ENCODE measurements at places on chromosomes 6 and 20.
A peak's percentile ranks its signal among the peaks of the same experiment; 100 is the strongest.

- DNase-seq = no peak
Measured at GRCh38 chr6:49479308-49479970, 16.3 kb downstream of the CENPQ start.

- DNase-seq = no peak
Measured at GRCh38 chr6:44439270-44440045, 52.0 kb downstream of the CDC5L start.

DNA sequence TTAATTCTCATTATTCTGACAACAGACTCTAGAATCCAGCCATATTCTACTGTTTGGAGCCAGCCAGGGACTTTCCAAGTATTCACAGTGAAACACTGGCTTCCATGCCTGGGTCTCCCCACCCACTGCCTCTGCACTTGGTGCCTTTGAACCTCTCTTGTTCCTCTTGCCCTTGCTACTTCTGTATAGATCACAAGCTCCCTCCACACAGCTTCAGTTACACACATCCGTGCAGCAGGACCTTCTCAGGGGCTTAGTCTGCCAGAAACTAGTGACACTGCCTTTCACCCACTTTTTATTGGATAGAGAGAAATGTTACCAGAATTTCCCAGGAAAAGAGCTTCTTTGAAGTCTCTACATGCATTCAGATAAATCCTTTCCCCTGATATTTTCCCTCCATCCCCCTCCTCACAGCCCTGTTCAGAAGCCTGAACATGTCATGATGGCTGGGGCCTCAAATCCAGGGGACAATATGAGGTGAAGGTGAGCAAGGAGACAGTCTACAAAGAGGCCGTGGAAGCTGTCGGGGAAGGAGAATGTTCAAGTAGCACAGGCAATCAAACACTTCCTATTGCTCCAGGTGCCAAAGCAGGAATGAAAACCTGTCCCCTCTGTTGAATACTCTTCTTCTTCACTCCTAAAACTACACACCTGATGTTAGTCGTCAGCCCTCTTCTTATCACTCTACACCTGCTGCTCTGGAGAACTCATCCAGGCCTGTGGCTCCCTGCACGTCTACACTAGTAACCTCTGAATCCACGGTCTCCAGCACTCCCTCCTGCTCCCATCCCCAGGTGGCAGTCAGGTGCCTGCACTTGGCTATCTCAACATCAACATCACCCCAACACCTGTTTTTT is 20.2 kb upstream of the HLA-DOA start:
- DNase-seq = no peak

DNA sequence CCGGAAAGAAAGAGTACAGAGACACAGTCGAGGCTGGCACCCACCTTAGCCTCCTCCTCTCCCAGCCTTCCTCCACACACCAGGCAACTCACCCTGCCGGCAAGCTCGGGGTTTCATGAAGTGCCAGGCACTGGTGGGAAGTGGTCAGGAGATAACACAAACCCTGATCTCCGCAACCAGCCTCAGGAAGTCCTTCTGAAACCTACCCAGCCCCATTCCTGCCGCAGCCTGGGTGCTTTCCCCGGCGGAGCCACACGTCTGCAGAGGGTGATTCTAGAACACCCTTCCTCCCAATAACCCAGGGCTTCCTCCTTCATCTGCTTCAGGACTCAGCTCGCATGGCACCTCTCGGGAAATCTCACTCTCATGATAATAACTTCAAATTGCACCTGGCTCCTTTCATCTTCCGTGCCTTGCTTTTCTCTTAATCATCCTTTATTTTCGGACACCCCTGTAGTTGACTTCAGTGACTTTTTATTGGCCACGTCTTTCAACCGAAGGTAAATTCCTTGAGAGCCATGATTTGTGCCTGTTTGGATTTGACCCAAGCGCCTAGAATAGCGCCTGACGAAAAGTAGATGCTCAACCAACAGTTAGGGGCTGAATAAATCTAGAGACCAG is 8.7 kb upstream of the HLA-E start:
- peak; percentile 25 for DNase-seq

GRCh38 chr20:16712511-16712947 is 17.3 kb upstream of the SNRPB2 start:
- DNase-seq = no peak

GRCh38 chr6:112503091-112503596 is 156.0 kb downstream of the RFPL4B start:
- DNase-seq = no peak

GRCh38 chr6:23713211-23713610 is 412.8 kb upstream of the NRSN1 start:
- DNase-seq = no peak

GRCh38 chr6:106421496-106421895 is 61.0 kb downstream of the CRYBG1 start:
- DNase-seq = no peak

DNA sequence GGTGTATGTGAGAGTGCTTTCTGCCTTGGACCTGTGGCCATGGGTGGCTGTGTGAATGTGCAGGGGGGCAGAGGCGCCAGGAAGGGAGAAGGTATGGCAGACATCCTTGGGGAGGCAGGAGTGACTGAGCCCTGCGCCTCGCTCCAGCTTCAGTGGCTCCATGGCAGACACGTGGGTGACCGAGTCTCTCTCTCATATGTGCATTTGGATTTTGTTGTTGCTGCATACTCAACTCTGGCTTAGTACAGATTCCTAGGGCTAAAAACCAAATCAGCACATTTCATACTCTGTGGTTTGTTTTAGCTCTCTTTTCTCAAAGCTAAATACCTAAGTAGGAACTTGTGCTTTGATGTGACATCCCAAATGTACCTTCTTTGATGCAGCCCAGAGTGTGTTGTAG is 97.6 kb downstream of the DTD1 start:
- no peak for DNase-seq

DNA sequence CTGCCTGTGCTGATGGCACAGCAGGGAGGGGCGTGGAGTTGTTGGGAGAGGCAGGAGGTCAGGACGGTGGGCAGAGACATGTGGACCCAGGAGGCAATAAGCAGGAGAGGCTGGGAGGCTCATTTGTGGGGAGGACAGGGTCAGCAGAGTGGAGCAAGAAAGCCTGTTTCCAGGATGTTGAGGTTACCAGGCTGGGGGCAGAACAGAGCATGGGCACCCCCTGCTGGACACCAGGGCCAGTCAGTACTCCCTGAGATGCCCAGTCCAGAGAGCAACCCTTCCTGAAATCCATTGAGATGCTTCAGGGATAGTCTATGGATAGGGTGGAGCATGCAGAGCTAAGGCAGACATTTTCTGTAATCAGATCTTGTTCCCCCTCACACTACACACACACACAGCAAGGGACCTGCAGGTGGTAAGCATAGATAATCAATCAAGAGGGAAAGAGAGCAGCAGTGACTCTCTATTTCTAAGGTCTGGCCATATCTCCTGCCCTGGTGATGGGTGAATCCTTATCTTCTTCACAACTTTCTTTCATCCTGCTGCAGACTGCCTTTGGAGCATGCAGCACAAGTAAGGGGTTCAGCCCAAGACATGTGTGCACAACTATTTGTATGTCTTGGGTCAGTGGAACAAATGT is 41.7 kb downstream of the MOCS1 start:
- no peak for DNase-seq

DNA sequence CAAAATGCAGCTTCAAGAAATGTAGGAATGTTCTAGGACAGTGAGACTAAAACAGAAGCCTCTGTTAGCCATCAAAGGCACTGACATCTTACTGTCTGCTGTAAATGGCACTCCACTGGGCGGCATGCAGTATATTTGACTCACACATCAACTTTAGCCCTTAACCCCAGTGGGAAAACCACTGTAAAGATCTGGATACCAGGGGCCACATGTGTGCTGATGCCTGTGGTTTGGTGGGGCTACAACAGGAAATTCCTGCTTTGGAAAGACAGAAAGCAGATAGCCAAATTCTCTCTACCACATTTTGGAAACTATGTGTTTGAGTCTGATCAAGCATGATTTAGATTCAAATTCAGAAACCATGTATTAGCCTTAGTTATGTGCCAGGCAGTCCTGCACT is 4.3 kb downstream of the PFDN4 start:
- DNase-seq = no peak

GRCh38 chr6:44556046-44556445 is 168.5 kb downstream of the CDC5L start:
- no peak for DNase-seq

GRCh38 chr6:160358225-160359119 is 10.3 kb downstream of the SLC22A3 start:
- DNase-seq = no peak

- no peak for DNase-seq
Measured at GRCh38 chr6:116476002-116476678, 15.0 kb downstream of the CALHM6 start.

DNA sequence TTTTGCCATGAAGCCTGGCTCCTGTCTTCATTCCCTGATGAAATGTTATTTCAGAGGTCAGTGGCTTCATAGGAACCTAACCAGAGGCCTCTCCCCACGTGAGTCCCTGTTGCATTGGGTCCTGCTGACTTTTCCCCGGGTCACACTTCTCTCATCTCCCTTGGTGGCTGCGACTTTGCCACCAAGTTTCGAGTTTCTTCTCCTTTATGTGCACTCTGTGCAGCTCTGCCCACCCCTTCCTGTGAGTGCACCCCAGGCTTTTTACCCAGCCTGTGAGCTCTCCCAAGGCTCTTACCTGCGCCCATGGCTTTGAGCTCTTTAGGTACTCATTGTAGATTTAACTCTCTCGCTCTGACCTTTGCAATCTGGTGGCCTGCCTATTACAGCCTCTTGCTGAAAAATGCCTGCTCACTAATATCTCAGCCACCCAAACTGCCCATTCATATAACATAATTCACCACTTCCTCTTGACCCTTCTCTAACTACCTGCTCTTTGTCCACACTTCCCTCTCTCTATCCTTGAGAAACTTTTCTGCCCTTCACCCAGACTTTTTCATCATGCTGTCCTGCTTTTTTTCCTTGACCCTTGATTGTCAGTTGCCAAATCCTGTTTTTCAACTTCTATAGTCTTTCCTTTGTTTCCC is 105.9 kb downstream of the SASH1 start:
- DNase-seq = no peak

GRCh38 chr6:14964556-14965270 is 281.2 kb upstream of the JARID2 start:
- DNase-seq = no peak

- DNase-seq = no peak
Measured at GRCh38 chr6:43982084-43982625, 145.1 kb downstream of the MRPL14 start.

GRCh38 chr20:57685146-57685758 is 24.6 kb downstream of the PMEPA1 start:
- DNase-seq = no peak

DNA sequence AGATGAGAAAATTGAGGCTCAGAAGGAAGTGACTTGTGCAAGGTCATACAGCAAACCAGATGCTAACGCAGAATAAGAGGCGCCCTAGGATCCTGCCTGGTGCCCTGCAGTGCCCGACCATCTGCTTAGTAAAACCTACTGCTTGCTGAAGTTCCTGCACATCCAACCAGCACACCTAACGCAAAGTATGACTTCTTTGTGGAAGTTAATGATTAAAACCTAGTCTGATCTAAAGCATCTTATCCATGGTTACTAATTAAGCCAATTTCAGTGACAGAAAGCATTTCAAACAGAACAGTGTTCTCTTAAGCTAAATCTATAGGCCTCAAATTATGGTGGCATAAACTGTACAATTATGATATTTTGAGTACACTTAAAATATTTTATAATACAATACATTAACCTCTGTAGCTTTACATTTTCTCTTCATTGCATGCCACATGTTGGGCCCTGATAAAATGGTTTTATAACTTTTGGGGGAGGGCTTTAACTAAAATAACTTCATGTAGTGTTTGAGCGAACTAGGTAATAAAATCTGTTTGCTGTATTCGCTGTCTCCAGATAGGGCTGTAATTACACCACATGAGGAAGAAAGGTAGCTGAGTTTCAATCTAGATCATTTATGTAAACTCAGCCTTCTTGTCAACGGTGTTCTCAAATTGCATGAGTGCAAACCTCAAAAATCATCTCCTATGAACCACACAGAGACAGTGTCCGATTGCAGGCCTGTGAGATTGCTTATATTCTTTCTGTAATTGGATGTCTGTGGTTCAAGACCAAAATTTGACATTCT is 37.5 kb upstream of the BEND3 start:
- DNase-seq = no peak

GRCh38 chr20:34129518-34130162 is 17.6 kb upstream of the EIF2S2 start:
- peak; percentile 21 for DNase-seq

DNA sequence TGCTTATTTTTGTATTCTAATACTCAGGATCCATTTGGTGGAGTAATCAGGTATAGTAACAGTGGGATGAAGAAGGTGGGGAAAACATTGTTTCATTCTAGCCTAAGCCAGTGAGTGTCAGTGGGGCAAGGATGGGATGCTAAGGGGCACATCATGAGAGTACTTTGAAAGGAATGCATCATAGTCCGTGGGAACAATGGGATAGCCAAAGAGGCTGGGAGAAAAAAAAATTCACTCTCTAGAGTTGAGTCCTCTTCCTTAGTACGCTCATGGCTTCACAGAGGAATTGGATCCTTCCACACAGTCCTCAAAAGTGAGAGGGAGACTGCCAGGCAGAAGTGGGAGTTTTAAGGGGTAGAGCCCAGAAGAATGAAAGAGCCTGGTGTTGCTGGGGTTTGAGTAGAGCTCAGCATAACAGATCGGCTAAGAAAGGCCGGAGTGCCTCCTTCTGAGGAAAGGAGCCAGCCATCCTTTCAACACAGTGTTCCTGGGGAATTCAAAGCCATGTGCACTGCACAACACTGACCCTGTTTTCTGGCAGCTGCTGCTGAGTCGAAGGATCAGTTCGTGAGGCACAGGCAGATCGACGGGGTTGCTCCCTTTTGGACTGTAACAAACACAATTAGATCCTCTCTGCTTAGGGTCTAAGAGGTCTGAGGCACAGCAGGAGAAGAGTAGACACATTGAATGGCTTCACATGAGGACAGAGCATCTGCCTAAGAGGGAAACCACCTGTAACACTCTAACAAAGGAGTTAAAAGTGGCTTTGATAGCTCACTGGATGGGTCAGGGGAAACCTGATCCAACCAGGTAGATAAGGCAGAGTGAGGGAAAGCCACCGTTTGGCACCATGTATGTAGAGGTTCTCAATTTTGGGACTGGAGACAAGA is 61.2 kb downstream of the ELOVL5 start:
- no peak for DNase-seq

DNA sequence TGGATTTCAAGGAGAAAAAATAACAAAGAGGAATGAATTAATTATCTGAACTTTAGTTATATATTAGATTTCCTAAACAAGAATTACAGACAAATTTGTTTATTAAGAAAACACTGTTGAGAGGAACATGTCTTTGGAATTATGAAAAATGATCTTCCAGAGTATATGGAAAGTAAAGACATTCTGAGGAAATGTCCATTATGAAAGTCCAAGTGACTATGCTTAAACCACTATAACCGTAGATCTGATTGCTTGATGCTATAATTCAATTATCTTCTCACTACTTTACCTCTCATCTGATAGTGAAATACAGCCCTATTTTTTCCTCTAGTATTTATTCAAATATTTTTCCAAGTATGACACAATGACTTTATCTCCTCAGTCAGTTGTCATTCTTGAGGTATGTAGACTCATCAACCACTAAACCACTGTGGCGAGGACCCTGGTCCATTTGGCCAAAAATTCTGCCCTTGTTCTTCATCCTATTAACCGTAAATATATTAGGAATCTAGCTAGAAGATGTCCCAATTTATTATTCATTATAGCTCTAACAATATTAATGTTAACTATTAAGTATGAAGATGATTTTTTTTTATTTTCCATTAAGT is 37.3 kb upstream of the AHI1 start:
- DNase-seq = no peak

GRCh38 chr6:149026530-149026942 is 279.7 kb downstream of the UST start:
- no peak for DNase-seq

All from effector CD8-positive, alpha-beta T cell (primary cell).